ENCODE measurements at places on chromosomes 13 and 19. TPM values are rescaled to one million over a fixed set of nuclear protein-coding genes. Genes with fewer than 3 reads are reported as not detected.
A peak's percentile ranks its signal among the peaks of the same experiment; 100 is the strongest.

The PLA2G4C gene
- 2.9 TPM for total RNA-seq

The LYPD3 gene
- total RNA-seq = 3.7 TPM

The TSSK6 gene
- total RNA-seq = 1.7 TPM

The GMIP gene
- 6.7 TPM for total RNA-seq

The MISP3 gene
- 0.45 TPM for total RNA-seq

The PRSS57 gene
- total RNA-seq = not detected

The KCNRG gene
- total RNA-seq = 1.1 TPM

- no peak overlapping the region for H3K27ac ChIP-seq
- no peaks in the 10 kb centered on the region for H3K27me3 ChIP-seq
- peaks cover 12% of the 10 kb centered on the region for H3K4me1 ChIP-seq
Measured at GRCh38 chr19:14439014-14439413, 5.9 kb downstream of the PKN1 start.

DNA sequence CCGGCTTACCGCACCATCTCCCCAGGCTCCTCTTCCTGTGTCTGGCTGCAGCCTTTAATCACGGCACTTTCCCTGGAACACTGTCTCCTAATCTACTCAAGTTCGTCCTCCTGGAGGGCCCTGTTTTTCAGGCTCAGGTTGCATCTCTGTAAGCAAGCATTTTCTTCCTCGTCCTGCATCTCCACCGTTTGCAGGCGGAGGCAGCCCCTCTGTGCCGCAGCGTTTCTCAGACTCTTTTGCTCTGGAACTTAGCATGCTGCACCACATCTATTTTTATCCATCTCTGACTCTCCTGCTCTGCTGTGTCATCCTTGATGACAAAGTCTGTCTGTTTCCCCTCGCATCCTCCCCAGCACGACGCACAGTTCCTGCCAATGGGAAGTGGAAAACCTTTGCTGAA, 117.5 kb downstream of the ATP8A2 start:
- H3K27me3 ChIP-seq = no peaks in the 10 kb centered on the region
- H3K4me3 ChIP-seq = no peak overlapping the region
- no peaks in the 10 kb centered on the region for H3K36me3 ChIP-seq
- H3K27ac ChIP-seq = no peak overlapping the region
- H3K4me1 ChIP-seq = no peaks in the 10 kb centered on the region

DNA sequence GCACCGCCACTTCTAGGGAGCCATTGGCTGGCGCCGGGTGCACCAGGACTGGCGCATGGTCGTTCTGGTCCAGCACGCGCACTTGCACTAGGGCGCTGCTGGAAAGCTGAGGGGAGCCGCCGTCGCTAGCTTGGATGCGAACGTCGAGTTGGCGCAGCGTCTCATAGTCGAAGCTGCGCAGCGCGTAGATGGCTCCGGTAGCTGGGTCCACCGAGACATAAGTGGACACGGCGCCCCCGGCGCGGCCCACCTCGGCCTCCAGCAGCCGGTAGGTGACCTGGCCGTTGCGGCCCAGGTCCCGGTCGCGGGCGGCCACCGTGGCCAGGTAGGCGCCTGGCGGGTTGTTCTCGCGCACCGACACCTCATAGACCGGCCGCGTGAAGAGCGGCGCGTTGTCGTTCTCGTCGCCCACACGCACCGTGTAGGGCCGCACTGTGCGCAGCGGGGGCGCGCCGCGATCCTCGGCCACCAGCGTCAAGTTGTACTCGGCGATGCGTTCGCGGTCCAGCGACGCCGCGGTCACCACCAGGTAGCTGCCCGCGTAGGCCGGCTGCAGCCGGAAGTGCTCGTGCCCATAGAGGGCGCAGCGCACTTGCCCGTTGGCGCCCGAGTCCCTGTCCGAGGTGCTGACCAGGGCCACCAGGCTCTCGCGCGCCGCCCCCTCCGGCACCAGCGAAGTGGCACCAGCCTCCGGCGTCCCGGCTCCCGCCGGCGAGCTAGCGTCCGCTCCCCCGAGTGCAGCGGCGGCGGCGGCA, 1.7 kb downstream of the PCDH8 start:
- no peak overlapping the region for H3K27ac ChIP-seq
- H3K4me3 ChIP-seq = no peak overlapping the region
- DNase-seq = peak; percentile 53
- no peaks in the 10 kb centered on the region for H3K36me3 ChIP-seq
- peaks cover 10% of the 10 kb centered on the region for H3K27me3 ChIP-seq

DNA sequence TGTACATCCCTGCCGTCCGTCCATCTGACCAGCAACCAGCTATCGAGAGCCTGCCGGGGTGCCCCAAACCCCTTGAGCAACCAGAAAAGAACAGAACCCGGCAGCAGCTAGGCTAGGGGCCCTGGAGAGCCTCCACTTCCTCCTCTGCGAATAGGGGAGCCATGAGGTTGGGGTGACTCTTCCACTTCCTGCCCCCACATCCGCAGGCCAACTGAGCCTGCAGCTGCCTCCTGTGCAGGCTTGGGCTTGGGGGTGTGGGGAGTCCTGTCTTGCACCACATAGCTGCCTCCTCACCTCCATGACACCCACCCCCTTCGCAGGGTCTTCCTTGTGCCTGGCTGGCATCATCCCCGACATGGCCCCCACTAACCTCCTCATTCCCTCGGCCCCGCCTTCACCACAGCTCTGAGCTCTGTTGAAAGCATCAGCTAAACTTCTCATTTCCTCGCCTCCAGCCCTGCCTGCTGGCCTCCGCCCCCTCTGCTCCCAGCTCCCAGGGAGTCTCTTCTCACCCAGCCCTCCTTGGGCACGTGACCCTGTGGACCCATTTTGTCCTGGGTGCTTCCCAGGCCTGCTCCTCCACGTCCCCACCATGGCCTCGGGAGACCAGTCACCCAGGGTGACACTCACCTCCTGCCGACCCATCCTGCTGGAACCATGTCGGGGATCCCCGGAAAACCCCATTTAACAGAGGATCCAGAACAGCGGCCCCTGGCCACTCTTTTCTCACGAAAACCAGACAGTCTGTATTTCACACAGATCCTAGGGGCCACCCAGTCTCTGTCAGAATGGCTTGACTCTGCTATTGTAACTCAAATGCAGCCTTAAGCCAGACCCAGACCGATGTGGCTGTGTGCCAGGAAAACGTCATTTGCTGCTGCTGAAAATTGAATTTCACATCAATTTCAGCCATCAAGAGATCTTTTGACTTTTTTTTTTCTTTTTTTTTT, 50.4 kb downstream of the MYO9B start:
- no peak for DNase-seq
- no peak overlapping the region for H3K4me3 ChIP-seq
- no peaks in the 10 kb centered on the region for H3K36me3 ChIP-seq

DNA sequence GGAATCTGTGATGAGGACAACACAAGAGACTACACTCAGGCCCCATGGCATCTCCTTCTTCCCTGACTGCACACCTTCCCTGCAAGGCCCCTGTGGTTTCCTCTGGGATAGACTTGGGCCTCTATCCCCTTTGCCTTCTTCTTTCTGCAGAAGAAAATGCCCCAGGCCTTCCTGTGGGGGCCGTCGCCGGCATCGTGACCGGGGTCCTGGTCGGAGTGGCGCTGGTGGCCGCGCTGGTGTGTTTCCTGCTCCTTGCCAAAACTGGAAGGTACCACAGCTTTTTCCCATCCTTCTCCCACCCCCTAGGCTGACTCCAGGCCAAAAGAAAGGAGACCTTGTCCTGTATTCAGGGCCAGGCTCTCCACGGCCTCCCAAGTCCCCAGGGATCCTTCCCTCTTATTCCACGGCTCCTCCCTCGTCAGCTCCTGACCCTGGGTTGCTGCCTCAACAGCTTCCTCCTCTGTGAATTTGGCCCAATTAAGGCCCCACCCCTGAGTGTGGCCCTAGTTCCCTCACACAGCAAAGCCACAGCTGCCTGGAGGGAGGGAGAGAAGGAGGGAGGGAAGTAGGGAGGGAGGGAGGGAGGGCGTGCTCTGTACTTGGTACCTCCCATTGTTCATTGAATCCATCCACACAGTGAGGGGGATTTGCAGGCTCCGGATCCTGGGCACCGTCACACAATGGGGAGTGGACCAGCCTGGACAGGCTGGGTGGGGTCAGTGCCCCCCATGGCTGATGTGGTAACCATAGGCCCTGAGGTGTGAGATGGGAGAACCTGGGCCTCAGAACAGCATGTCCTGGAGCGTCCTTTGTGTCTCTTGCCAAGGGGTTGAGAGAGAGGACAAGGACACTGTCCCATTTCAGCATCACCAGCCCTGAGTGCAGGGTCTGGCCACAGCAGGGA, 12.5 kb downstream of the CEACAM3 start:
- H3K27ac ChIP-seq = no peak overlapping the region
- no peaks in the 10 kb centered on the region for H3K27me3 ChIP-seq
- no peak for DNase-seq
- H3K36me3 ChIP-seq = no peaks in the 10 kb centered on the region
- H3K4me3 ChIP-seq = no peak overlapping the region
- H3K4me1 ChIP-seq = no peaks in the 10 kb centered on the region

DNA sequence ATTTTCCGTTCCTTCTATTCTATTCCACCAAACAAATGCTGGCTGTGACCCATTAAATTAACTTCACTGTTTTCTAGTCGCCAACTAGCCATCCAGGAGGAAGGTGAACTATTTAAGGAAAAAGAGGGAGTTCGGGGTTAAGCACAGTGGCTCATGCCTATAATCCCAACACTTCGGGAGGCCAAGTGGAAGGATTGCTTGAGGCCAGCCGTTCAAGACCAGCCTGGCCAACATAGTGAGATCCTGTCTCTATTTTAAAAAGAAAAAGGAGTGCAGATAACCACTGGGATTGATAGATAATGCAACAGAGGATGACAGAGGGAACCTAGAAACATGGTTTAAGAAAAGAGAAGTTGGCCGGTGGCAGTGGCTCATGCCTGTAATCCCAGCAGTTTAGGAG, 44.7 kb downstream of the SPTBN4 start:
- no peaks in the 10 kb centered on the region for H3K36me3 ChIP-seq
- H3K27me3 ChIP-seq = no peaks in the 10 kb centered on the region
- no peak overlapping the region for H3K4me3 ChIP-seq

- no peak overlapping the region for H3K4me3 ChIP-seq
- H3K27ac ChIP-seq = no peak overlapping the region
- no peaks in the 10 kb centered on the region for H3K27me3 ChIP-seq
- DNase-seq = no peak
- H3K36me3 ChIP-seq = no peaks in the 10 kb centered on the region
- H3K4me1 ChIP-seq = no peaks in the 10 kb centered on the region
Measured at GRCh38 chr19:35929876-35930275, 6.3 kb upstream of the LRFN3 start.

- H3K36me3 ChIP-seq = no peaks in the 10 kb centered on the region
- H3K4me1 ChIP-seq = peaks cover 9% of the 10 kb centered on the region
- DNase-seq = no peak
- no peaks in the 10 kb centered on the region for H3K27me3 ChIP-seq
Measured at GRCh38 chr19:11384778-11385129, 640 bp upstream of the EPOR start.

GRCh38 chr19:31372246-31372781, 23.1 kb upstream of the TSHZ3 start:
- DNase-seq = no peak
- H3K4me3 ChIP-seq = no peak overlapping the region
- no peak overlapping the region for H3K27ac ChIP-seq
- H3K36me3 ChIP-seq = no peaks in the 10 kb centered on the region
- H3K4me1 ChIP-seq = no peaks in the 10 kb centered on the region

DNA sequence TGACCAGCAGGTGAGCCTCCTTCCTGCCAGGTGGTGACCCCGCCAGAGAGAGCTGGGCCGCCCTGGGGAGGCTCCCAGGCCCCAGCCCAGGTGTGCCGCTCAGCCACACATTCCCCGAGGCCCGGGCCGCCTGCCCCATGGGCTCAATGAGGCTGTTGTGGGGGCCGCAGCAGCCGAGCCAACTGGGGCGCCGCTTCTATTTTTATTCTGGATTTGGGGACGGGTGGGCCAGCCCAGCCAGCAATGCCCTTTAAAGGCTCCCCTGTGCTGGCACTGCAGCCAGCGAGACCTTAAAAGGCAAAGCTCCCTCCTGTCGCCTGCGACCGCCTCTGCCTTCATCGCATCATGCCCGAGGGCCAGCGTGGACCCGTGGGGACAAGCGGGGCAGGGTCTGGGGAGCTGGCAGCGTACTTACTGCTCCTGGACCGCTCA, 17.7 kb upstream of the CRTC1 start:
- DNase-seq = no peak
- no peaks in the 10 kb centered on the region for H3K36me3 ChIP-seq
- no peak overlapping the region for H3K4me3 ChIP-seq
- H3K4me1 ChIP-seq = no peaks in the 10 kb centered on the region
- no peaks in the 10 kb centered on the region for H3K27me3 ChIP-seq

DNA sequence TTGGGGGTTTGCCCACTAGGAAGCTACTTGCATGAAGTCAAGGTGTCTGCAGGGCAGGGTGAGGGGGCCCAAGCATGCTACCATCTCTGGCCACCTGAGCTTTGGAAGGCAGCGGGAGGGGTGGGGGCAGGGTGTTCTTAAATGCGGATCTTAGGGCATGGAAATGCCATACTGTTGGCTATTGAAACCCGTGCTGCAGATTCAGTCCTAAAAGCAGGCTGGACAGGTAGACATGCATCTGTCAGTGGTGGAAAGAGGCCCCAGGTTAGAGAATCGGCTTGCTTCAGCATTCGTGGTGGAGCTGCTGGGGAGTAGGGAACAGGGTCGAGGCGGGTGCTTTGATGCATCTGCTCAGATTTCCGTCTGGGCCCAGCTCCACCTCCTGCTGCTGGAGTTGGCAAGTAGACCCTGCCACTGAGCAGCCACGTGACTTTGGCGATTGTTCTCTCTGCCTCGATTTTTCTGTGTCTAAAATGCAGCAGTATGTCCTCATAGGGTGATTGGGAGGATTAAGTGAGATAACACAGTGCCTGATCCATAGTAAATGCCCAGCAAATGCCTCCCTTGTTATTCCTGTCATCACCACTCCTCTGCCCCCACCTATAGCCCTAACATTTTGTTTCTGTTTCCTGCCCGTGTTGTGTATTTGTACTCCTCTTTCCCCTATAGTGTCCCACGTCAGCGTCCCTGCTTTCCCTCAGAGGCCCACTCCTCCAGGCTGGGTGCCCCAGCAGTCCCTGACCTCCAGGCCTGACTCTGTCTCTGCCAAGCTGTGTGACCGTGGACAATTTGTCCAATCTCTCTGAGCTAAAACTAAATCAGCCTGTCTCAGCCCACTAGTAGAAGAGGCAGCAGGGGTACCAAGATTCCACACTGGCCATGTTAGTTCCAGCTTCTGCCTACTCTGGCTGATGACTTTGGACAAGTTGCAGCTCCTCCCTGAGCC, 5.8 kb downstream of the PPP1R37 start:
- no peaks in the 10 kb centered on the region for H3K36me3 ChIP-seq
- no peak overlapping the region for H3K27ac ChIP-seq
- H3K27me3 ChIP-seq = no peaks in the 10 kb centered on the region
- peak; percentile 45 for DNase-seq

- no peak overlapping the region for H3K4me3 ChIP-seq
- H3K27me3 ChIP-seq = no peaks in the 10 kb centered on the region
- no peak overlapping the region for H3K27ac ChIP-seq
- H3K4me1 ChIP-seq = no peaks in the 10 kb centered on the region
Measured at GRCh38 chr19:17183271-17183761, 31.8 kb upstream of the USE1 start.

- H3K4me3 ChIP-seq = no peak overlapping the region
- no peaks in the 10 kb centered on the region for H3K36me3 ChIP-seq
Measured at GRCh38 chr19:1495799-1496713, 5.1 kb downstream of the REEP6 start.

GRCh38 chr19:14031719-14032480, at the start of gene IL27RA:
Gene IL27RA, plus strand, starts transcription at chr19:14031762. Its CDS starts 111 bp downstream, at chr19:14031873.
- peak within 1 kb of the TSS; percentile 45 for H3K4me3 ChIP-seq
- no peak for DNase-seq
- H3K27me3 ChIP-seq = no peaks in the 10 kb centered on the region
- H3K27ac ChIP-seq = no peak within 1 kb of the TSS
- H3K4me1 ChIP-seq = no peaks in the 10 kb centered on the region

Data from ovary (tissue), 10 donors.